Head of caudate nucleus (tissue), 42 donors: ENCODE measurements at places on chromosomes 1 and 21.
A peak's percentile ranks its signal among the peaks of the same experiment; 100 is the strongest.

DNA sequence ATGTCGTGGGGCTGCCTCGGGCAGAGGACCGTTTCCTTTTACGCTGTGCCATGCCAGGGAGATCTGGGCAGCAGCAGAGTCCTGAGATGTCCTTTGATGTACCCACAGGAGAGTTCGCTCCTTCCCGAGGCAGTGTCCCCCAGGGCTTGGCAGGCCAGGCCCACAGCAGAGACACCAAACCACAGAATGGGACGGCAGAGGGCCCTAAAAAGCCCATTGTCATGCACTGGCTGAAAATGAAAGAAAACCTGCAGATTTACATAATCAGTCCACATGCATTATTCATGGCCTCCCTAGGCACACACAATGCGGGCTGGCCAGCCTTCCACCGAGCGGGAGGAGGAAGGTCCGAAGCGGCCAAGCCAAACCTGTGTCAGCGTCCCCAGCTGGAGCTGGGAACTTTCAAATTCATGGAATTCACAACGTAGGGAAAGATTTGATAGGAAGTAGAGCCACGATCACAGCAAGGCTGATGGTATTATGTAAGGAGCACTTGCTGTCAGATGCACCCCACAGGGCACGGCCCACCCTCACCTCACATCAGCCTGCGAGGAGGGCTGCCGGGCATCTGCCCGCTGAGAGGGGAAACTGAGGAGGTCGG, 25.3 kb upstream of the EFHD2 start:
- DNase-seq, result peak; percentile 56

DNA sequence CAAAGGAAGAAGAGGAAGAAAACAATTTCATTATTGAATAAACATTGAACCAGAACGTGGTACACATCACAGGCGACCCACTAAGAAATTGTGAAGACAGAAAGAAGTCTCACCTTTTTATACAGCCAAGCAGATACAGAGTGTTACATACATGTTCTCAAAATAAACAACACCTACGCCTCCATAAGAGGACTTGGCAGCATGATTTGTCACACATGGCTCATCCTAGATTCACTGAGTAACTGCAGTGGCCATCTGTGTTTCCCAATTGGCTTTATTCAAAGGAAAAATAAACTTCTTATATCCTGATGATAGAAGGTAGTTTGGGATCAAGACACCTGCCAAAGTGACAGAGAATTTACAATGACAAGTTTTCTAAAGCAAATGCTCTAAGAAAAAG, 7.6 kb upstream of the KRTAP19-8 start:
- DNase-seq, result no peak

DNA sequence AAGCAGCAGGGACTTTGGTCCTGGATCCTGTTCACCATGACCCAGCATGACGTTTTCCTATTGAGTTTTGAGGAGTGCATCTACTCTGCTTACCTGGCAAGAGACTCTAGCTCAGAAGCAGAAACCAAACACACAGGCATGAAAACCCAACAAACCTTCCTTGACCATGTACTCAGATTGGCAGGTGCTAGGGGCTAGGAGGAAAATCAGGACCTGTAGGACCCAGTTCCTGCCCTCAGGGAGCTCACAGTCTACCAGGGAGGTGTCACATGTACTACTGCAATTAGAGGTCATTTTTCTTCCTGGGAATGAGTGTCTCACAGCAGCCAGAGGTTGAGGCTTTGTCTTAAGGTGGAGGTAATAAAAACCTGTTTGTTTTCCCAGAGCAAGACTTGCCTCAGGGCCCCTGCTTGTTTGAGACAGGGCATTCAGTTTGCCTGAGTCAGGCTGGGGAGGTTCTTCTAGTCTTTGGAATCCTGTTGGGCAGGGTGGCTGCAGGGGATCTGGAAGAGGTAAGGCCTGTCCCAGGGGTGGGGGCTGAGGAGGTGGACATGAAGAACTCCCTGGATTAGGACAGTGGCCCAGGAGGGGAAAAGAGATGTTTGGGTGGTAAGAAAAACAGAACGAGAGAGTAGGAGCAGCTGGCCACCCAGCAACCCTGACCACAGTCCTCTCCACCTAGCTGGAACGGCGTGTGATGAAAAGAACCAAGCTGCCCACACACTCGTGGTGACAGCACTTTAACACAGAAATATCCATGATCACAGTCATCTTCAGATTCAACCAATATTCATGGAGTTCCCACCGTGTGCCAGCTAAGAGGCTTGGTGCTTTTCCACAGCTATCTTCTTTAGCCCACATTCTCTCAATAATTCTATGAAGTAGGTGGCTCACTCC, 30.8 kb downstream of the IER5 start:
- DNase-seq, result no peak

- no peak for DNase-seq
Observed at GRCh38 chr1:217617126-217617525, 13.8 kb downstream of the GPATCH2 start.

GRCh38 chr1:6034750-6035096, 11.0 kb upstream of the KCNAB2 start:
- DNase-seq, result peak; percentile 51

- no peak for DNase-seq
Observed at GRCh38 chr1:94339206-94339927, 78.8 kb upstream of the ABCD3 start.

DNA sequence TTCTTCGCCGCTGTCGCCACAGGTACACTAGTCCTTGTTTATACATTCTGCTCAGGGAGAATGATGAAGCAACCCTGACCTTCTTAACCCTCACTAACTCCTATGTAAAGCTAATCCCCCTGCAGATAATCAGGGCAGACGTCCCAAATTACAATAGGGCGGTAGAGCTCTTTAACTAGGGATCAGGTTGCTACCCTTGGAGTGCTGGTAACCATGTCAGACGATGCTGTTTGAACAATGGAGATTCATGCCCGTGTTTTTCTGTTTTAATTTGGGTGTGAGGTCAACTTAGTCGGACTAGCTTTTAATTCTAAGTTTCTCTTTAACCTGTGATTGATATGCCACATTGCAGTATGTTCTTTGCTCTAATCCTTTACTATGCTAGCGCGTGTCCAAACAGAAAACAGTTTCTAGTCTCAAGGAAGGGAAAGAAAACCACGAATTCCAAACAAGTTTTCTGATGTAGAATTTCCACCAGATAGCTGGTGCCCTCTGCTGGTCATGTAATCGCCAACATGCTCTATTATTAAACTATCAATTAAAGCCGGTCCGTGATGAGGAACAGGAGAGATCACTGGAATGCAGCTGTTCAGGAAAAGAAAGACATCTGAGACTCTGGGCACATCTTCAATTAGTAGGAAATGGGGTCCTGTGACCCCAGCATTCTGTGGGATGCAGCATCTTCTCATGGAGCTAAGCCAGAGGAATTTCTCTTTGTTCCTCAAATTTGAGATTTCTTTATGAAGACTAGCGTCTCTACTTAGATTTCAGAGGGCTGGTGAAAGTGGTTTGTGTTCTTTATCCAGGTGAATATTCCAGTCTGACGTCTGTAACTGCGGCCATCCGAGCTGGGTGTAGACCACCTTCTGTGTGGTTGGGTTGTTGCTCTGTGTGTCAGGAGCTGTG, 18.3 kb upstream of the VAMP3 start:
- DNase-seq, result peak; percentile 73

GRCh38 chr1:1191734-1192133, 14.7 kb downstream of the TNFRSF18 start:
- DNase-seq, result no peak

DNA sequence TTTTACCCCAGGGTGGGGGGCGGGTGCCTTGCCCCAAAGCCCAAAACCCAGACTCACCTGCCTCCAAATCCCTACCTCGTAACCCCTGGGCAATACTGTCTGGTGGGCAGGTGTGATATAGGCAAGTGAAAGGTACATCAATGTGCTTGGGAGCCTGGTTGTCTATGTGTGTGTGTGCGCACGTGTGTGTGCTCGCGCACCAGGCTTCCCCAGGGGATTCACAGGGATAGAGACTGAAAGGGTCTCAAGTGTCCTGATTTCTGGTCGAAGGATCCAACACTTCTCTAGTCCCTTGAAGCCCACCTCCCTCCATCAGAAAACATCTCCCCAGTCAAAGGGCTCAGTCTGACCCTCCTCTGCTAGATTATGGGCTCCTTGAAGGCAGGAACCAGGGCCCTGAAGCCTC, 28.9 kb upstream of the EPB41 start:
- no peak for DNase-seq

GRCh38 chr1:221429264-221429663, 312.6 kb downstream of the DUSP10 start:
- DNase-seq, result no peak
